ENCODE measurements at places on chromosomes 11 and 22.

- no peak for DNase-seq
Measured at GRCh38 chr11:28636566-28636965, 528.4 kb downstream of the METTL15 start.

DNA sequence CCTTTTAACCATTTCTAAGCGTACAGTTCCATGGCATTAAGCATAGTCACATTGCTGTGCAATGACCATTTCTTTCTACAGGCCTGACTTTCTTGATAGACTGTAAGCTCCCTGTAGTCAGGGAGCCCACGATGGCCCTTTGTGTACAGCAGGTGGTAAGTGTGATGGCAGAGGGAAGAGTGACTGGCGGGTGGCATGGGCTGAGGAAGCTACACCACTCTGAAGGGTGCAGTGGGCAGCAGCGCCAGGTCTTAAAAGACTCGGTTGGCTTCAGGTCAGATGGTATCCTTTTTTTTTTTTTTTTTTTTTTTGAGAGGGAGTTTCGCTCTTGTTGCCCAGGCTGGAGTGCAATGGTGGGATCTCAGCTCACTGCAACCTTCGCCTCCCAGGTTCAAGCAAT lies 1.6 kb downstream of the PPM1F start:
- DNase-seq = no peak

- DNase-seq = no peak
Measured at GRCh38 chr11:131592734-131593133, 222.3 kb downstream of the NTM start.

DNA sequence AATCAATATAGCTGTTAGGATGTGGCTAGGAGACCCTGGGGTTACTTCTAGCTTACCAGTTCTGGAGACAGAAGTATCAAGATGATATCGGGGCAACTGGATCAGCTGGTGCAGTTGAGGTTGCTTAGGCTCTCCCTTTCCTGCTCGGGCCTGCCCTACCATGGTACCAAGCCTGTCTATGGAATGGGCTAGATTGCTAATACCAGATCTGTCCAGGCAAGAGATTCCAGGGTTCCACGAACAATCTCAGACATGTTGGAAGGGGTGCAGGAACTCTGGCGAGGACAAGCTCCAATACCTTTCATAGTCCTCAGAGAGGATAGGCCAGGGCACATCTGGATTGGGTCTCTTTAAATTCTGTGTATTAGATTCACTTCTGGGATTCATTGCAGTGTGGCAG lies 53.8 kb downstream of the ADM start:
- DNase-seq = no peak

GRCh38 chr11:45657496-45658260 lies 7.7 kb downstream of the CHST1 start:
- no peak for DNase-seq

GRCh38 chr22:45212992-45213751 lies 27.5 kb downstream of the KIAA0930 start:
- no peak for DNase-seq

DNA sequence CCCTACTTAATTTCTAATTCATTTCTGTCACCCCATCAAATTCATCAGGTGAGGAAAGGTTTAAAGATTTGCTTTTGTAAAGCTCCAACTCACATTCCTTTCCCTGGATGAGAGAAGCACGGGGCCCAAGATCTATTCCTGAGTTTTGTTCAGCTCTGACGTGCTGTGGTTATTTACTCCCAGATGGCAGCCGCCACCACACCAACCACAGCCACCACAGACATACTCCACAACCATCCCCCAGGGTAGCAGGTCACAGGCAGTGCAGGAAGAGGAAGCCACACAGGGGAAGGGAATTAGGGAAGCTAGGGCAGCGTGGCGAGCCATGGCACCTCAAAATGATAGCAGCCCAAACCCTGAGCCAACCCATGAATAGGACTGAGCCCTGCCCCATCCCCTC lies 63.5 kb upstream of the CSNK2A3 start:
- DNase-seq = peak; percentile 10
